Stimulated activated CD4-positive, alpha-beta T cell treated with anti-CD3 and anti-CD28 coated beads, Interleukin-4, amount 100 ng/mL, for 1 hour (primary cell): ENCODE measurements at places on chromosomes 1 and 21.

GRCh38 chr1:165960136-165960535, 132.7 kb downstream of the UCK2 start:
- DNase-seq, result no peak

DNA sequence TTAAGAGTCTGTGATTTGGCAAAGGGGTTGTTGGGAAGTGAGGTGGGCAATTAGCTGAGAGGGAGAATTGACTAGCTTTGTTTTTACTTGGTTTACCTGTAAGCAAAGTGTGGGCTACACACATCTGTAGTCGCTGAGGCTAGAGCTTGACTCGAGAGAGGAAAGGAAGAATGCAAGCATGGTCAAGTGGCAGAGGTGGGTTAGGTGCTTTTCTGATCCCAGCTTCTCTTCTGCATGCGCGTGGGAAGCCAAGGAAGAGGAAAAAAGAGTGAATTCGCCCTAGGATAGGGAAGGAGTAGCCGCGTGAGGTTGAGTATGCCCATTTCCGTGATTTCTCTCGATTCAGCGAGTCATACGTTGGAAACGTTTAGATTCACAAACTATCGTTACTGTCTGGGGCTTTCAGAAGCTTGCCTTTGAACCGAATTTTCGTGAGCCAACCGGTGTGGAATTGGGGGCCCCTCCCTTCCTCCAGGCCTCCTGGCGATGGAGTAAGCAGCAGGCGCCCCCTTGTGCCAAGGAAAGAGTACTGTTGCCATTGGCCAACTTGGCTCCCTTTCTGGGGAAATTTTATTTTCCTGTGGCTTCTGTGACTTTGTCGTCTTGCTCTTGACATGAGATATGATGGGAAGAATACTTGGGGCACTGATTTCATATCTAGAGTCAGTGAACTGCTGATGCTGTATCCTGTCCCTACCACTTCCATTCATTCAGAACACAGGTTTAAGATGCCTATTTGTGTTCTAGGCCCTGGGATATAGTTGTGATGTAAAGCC, 1.3 kb downstream of the PIGV start:
- peak; percentile 82 for DNase-seq

DNA sequence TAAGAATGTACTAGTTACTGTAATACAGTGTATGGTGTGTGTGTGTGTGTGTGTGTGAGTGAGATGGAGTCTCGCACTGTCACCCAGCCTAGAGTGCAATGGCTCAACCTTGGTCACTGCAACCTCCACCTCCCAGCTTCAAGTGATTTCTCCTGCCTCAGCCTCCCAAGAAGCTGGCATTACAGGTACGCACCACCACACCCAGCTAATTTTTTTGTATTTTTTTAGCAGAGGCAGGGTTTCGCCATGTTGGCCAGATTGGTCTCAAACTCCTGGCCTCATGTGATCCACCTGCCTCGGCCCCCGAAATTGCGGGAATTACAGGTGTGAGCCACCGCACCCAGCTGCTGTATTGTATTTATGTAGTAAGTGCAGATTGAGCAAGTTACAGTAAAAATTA, 2.9 kb upstream of the LRRC40 start:
- no peak for DNase-seq

GRCh38 chr1:116252271-116252670, 120.8 kb upstream of the ATP1A1 start:
- DNase-seq, result no peak

GRCh38 chr1:201893431-201893830, 4.7 kb downstream of the SHISA4 start:
- no peak for DNase-seq

GRCh38 chr1:202107801-202108731, 14.7 kb upstream of the GPR37L1 start:
- DNase-seq, result no peak

DNA sequence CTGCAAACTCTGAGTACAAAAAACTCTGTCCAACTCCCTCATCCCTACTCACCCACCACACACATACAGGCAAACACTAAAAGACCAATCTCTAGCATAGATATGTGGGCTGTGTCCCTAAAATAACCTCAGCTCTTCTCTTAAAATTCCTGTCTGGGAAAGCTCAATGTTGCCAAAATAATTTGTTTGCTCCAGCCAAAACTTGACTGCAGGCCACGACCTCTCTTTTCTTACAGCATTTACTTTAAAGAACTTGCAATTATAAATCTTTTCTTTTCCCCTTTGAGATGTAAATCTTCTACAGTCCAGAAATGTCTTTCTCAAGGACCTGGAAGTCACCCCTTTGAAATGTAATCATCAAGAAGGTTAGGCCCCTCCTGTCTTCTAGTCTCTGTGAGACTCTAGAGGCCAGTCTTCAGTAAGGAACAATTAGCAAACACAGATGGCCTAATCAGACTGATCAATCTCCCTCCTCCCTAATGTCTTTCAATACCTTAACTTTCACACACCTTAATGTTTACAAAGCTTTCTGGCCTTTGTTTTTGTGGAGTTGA, 483.6 kb upstream of the RGS18 start:
- DNase-seq, result no peak

GRCh38 chr1:223152399-223152798, 9.4 kb upstream of the TLR5 start:
- DNase-seq, result no peak

GRCh38 chr1:113760102-113761080, 1.1 kb upstream of the PHTF1 start:
- DNase-seq, result no peak

GRCh38 chr1:24319312-24319863, at the start of gene GRHL3:
Gene GRHL3, plus strand, starts transcription at chr1:24319357. Its CDS starts 195 bp downstream, at chr1:24319552.
- DNase-seq, result no peak

- no peak for DNase-seq
Observed at GRCh38 chr1:33607444-33608005, 135.1 kb downstream of the ZSCAN20 start.

- DNase-seq, result peak; percentile 30
Observed at GRCh38 chr1:236143104-236143948, 987 bp downstream of the GPR137B start.

DNA sequence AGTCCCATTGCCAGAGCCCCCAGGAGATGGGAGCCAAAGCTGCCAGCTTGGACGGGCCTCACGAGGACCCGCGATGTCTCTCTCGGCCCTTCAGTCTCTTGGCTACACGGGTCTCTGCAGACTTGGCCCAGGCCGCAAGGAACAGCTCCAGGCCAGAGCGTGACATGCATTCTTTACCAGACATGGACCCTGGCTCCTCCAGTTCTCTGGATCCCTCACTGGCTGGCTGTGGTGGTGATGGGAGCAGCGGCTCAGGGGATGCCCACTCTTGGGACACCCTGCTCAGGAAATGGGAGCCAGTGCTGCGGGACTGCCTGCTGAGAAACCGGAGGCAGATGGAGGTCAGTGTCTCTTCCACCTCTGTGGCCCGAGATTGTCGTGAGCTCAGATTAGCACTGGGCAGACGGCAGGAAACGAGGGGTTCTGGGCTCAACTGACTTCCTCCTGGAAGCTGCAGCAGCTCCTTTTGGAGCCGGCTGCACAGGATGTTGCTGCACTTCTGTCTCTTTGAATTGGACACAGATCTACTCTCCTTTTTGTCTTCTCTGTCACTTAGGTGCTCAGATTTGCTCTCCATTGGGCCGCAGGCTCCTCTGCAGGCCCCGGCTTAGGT, 68.0 kb downstream of the DISC1 start:
- DNase-seq, result no peak

DNA sequence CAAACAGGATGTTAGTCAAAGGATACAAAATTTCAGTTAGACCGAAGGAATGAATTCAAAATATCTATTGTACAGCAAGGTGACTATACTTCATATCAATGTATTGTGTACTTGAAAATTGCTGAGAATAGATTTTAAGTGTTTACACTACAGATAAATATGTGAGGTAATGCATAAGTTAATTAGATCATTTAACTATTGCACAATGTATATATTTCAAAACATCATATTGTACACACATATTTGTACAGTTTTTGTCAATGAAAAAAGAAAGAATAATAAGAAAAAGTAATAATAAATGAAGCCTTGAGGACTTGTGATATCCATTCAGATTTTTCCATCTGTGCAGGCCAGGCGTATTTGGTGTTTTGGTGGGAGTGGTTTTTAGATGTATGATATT, 367.4 kb upstream of the SNX7 start:
- no peak for DNase-seq

DNA sequence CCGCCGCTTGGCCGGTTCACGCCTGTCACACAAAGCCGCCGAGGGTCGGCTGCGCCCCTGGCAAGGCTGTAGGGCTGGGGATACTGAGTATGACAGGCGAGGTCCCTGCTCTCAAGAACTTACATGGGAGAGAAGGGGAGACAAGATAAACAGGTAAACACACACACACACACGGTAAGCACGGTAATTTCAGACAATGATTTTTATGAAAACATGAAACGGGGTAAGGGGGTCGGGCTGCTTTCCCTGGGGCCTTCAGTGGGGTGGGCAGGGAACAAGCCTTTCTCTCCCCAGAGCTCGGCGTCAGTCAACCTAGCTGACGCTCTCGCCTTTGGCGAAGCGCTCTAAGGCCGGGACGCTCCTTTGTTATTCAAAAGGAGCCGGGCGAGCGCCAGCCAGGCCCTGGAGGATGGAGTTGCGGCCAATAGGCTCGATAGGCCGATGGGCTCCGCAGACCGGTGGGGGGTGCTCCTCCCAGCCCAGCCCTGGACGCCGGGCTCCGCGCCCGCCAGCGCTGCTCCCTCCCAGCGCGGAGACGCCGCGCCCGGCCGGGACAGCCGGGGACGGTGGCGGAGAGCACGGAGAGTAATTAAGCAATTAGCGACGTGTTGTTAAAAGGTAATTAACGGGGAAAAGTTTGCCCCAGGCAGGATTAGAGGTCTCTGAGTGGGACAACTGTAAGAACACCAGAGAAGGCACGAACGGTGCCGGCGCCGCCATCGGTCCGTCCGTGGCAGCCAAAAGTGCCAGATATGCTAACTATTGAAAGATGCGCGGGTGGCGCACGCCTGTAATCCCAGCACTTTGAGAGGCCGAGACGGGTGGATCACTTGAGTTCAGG, 950 bp upstream of the INKA2 start:
- DNase-seq, result peak; percentile 14

GRCh38 chr1:223838125-223838854, 7.5 kb downstream of the TP53BP2 start:
- no peak for DNase-seq

GRCh38 chr1:232844791-232845190, 39.6 kb downstream of the MAP10 start:
- DNase-seq, result no peak

- no peak for DNase-seq
Observed at GRCh38 chr1:157985473-157985872, 8.0 kb upstream of the KIRREL1 start.

GRCh38 chr21:28256837-28257236, 735.8 kb downstream of the LTN1 start:
- DNase-seq, result no peak

DNA sequence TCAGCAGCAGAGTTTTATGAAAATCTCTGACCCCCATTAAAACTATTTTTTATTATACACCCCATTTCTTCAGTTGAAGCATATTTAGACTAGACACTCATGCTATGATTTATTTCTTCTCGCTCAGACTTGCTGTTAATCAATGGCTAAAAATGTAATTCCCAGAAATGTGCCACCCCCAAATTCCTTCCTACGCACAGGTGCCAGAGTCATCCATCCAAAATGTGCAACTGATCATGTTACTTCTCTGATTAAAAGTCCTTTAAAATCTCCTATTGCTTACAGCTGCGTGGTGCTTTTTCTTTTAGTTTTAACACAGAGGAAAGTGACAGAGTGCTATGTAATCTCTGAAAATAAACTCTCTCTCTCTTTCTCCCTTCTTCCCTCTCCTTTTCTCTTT, 954.4 kb downstream of the NCAM2 start:
- DNase-seq, result no peak

- no peak for DNase-seq
Observed at GRCh38 chr1:65830306-65830705, 37.6 kb downstream of the PDE4B start.

DNA sequence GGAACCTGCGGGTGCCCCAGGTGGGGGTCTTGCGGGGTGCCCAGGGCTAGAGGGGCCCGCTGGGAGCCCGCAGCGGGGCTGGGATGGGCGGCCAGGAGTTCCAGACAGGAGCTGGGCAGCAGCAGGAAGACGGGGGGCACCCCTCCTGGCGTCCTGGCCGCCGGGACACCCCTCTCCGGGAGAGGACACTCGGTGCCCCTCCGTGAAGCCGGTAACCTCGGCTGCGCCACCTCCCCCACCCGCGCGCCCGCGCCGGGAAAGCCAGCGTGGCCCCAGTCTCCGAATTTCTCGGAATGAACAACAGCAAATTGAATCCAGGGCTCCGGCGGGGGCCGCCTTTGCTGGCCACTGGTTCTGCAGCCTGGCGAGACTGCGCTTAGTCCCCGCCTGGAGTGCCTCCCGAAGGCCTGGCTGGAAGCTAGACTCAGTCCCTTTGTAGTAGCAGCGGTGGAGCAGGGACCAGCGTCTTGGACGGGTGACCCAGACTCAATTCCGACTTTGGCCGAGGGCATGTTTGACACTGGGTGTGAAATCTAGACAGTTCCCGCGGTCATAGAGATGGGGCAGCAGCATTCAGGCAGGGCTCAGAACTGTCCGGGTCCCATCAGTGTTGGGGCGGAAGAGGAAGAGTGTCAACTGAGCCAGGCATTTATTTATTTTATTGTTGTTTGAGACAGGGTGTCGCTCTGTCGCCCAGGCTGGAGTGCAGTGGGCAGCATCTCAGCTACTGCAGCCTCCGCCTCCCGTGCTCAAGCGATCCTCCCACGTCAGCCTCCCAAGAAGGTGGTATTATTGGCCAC, 773 bp downstream of the IFNGR2 start:
- peak; percentile 55 for DNase-seq

DNA sequence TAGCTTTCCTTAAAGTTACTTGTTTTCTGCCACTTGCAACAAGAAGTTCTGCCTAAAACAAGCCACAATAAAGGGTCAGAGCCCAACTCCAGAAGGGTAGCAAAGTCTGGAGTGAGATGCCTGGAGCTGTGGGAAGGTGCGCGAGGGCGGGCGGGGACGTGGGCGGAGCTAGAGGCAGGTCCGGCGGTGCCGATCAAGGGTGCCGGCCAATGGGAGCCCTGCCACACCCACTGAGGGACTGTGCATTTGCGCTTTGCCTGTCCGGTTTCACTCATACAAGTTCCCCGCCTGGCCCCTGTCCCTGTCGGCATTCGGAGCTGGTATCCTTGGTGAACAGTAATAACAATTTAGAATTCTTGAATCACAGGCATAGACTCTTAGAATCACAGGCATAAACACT, 732.4 kb downstream of the MATN1 start:
- DNase-seq, result no peak

DNA sequence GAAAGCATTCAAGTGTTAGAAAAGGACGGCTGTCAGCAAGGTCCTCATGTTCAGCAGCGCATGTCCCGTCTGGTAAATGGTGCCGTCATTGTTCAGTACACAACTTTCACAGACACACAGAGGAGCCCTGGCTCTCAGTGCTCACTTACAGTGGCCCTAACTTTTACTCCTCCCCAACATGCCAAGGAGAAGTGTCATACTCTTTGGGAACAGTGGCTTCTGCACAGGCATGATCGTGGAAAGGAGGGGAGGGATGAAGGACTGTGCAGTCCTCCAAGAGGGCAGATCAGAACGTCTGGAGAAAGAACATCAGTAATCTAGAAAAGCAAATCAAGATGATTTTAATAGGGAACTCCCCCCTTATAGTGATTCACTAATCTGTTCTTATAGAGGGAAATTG, 3.8 kb upstream of the GRHL3 start:
- DNase-seq, result no peak
